ENCODE measurements at places on chromosomes 7 and 10. TPM values are rescaled to one million over a fixed set of nuclear protein-coding genes. Genes with fewer than 3 reads are reported as not detected.

GBX1 gene
- total RNA-seq = not detected

SNCG gene
- total RNA-seq = 32.9 TPM

NPC1L1 gene
- not detected for total RNA-seq

ATAD1 gene
- total RNA-seq = 33.6 TPM

PRKAR2B gene
- 108 TPM for total RNA-seq

STOX1 gene
- 10.8 TPM for total RNA-seq

C10orf143 gene
- 5.0 TPM for total RNA-seq

NKX2-3 gene
- 0.19 TPM for total RNA-seq

PPP1R9A gene
- total RNA-seq = 27.5 TPM

MYO1G gene
- 0.78 TPM for total RNA-seq

EPHA1 gene
- 0.17 TPM for total RNA-seq

ACSM6 gene
- not detected for total RNA-seq

FAM25G gene
- not detected for total RNA-seq

ADCYAP1R1 gene
- total RNA-seq = 35.3 TPM

KLF14 gene
- total RNA-seq = not detected

CSTF2T gene
- 25.7 TPM for total RNA-seq

CCM2 gene
- total RNA-seq = 61.7 TPM

CTAGE8 gene
- total RNA-seq = 1.5 TPM

ZMYND11 gene
- total RNA-seq = 132 TPM

GPNMB gene
- total RNA-seq = 46.1 TPM

NANOS1 gene
- 14.3 TPM for total RNA-seq

HHEX gene
- total RNA-seq = 8.3 TPM

INHBA gene
- 35.4 TPM for total RNA-seq

ERV3-1 gene
- 11.6 TPM for total RNA-seq

MACC1 gene
- under 0.01 TPM for total RNA-seq

CDCA7L gene
- 61.6 TPM for total RNA-seq

GHRHR gene
- total RNA-seq = not detected

All from esophagus muscularis mucosa (tissue), 4 donors.